Skin of body (tissue), 3 donors: ENCODE measurements at places on chromosomes 11 and 22.

- no peak for DNase-seq
Observed at GRCh38 chr22:39728236-39728860, 157.8 kb downstream of the CACNA1I start.

GRCh38 chr11:75518771-75519653, 6.7 kb downstream of the GDPD5 start:
- no peak for DNase-seq

DNA sequence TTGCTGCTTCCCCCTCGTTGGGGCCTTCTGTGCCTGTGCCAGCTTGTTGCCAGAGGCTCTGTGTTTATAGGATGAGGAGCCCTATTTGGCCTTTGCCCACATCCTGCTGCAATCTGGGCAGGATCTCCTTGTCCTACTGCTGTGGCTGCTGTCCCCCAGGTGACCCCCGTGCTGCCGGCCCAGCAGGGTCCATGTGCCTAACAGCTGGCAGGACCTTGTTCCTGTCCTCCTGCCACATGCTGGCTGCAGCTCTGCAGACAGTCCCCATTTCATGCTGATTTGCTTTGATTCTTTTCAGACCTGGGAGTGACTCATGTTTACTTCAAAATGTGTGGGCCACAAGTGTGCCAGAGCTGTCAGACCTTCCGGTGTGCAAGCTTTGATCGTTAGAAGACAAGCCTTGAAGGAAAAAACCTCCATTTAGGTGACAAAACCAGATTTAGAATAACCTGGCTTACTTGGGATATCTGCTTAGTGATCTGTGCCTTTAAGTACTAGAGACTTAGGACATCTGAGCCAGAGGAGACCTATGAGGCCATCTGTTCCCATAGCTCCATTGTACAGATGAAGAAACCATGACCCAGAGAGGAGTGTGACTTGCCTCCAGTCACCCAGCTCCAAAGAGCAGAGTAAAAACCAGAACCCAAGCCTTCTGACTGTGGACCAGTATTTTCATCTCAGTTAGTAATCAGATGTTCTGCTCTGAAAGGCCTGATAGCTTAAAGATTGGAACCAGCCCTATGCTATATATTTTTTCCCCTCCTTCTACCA, 11.1 kb downstream of the NAV2 start:
- DNase-seq, result no peak

- no peak for DNase-seq
Observed at GRCh38 chr22:45026511-45026910, 16.7 kb upstream of the PHF21B start.

- no peak for DNase-seq
Observed at GRCh38 chr11:44781655-44782054, 54.9 kb downstream of the TSPAN18 start.

DNA sequence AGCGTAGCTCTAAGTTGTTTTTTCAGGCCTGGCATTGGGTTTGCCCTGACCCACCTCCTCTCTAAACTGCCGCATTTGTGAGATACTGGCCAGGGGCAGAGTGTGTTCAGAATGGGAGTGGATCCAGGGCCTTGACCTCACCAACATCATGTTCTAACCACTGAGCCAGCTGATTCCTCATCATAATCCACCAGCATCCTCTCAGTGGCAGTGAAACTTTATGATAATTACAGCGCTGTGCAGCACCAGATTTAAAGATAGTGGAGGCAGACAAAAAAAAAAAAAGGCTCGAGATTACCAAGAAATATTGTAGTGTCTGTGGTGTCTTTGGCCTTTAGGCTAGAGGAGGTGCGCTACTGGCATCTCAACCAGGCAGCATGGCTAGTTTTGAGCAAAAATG, 53.0 kb downstream of the KREMEN1 start:
- DNase-seq, result no peak

- DNase-seq, result no peak
Observed at GRCh38 chr22:37519268-37520195, at the start of gene CARD10. Gene CARD10, minus strand, starts transcription at chr22:37519415. Its CDS starts 215 bp downstream, at chr22:37519200.

GRCh38 chr11:110249066-110249465, 47.3 kb downstream of the RDX start:
- DNase-seq, result no peak

DNA sequence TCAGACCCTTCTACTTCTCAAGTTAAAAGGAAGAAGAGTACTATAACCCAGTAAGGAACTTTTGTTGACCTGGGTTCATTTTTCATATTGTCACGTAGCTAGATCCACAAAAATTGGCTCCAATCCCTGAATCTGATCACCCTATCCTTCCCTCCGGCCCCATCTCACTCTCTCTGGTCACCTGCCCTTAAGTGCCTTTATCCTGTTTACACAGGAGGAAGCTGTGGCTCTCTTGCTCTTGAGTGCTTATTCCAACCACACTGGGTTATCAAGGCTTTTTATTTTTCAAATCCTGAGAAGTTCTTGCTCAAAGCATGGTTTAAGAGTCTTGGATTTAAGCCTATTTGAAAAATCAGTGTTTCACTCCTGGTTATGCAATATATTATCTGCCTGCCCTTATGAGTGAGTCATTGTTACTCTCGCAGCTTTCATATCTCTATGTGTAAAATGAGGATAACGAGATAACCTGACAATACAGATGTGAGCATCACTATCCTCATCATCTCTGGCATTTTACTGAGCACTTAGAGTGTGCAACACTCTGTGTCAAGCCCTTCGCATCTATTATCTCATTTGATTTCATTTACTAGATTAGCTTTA, 293.9 kb downstream of the GUCY1A2 start:
- no peak for DNase-seq

DNA sequence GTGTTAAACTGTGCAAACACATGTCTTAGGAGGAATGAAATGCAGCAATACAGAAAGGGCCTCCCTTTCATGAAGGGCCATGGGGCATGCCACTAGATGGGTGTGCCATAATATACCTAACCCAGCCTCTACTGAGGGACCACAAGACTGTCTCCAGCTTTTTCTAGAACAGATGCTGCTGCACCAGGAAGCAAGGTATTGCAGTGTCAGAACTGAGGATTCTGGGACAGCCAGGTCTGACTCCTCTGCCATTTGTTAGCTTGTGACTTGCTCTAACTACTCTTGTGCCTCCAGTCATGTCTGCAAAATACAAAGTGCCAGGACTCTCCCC, 53.2 kb downstream of the HIRA start:
- DNase-seq, result no peak

DNA sequence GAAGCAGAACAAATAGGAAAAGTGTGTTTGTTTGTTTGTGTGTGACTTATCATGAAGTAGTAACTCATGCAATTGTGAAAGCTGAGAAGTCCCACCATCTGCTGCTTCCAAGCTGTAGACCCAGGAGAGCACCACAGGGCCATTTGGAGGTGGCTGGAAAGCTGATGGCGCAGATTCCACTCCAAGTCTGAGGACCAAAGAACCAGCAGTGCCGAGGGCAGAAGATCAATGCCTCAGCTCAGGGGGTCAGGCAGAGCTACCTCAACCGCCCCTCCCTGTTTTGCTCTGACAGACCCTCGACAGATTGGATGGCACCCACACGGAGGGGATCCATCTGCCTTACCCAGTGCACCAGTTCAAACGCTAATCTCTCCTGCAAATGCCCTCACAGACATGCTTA, 896.2 kb downstream of the BRD1 start:
- DNase-seq, result no peak

- no peak for DNase-seq
Observed at GRCh38 chr22:39245130-39246039, 603 bp upstream of the PDGFB start.

GRCh38 chr22:40764763-40765441, 54.2 kb downstream of the SLC25A17 start:
- no peak for DNase-seq

- DNase-seq, result no peak
Observed at GRCh38 chr22:19769393-19769715, 8.8 kb downstream of the TBX1 start.
